Ovary (tissue), 10 donors: ENCODE measurements at places on chromosomes 2 and 18. TPM values are rescaled to one million over a fixed set of nuclear protein-coding genes. Genes with fewer than 3 reads are reported as not detected.

GRCh38 chr2:45343251-45344017 lies 267.6 kb downstream of the SRBD1 start:
- DNase-seq: no peak

DNA sequence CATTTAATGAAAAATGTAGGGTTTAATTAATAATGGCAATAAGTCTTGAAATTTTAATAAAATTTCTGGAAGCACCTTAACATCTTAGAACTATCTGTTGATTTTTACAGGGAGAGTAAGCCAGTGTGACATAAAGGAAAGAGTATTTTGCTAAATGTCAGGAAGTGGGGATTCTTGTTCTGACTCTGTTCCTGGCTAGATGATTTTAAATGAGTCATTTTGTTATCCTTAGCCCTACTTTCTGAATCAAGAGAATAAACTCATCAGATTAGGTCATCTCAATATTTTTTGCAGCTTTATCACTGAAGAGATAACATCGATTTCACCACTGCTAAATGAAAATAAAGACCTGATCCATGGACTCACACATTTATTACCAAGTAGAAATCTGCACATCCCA lies 377.5 kb upstream of the CYRIA start:
- DNase-seq: no peak

DNA sequence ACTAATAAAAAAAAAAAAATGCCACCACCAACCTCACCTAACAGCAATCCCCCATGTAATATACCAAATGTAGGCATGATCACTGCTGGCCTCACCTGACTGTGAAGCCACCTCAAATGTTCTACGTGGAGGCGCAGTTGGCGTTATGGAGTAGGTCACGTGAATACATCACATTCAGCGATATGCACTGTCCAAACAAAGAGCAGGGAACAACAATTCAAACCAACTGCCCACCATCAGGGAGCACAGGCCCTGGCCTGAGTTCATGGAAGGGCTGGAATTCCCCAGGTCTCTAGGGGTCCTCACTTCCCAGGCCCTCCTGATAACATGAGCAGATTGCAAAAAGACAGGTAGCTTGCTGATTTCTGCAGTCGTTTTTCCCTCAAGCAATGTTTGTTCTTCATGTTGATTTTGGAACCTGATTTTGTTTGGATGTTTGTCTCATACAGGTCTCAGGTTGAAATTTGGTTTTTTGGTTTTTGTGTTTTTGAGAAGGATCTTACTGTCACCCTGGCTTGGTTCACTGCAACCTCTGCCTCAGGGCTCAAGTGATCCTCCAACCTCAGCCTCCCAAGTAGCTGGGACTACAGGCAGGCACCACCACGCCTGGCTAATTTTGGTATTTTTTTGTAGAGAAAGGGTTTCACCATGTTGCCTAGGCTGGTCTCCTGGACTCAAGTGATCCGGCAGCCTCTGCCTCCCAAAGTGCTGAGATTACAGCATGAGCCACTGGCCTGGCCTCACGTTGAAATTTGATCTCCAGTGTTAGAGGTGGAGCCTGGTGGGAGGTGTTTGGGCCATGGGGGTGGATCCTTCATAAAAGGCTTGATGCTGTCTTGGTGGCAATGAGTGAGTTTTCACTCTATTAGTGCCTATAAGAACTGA lies 15.5 kb downstream of the TBC1D8 start:
- DNase-seq: no peak

DNA sequence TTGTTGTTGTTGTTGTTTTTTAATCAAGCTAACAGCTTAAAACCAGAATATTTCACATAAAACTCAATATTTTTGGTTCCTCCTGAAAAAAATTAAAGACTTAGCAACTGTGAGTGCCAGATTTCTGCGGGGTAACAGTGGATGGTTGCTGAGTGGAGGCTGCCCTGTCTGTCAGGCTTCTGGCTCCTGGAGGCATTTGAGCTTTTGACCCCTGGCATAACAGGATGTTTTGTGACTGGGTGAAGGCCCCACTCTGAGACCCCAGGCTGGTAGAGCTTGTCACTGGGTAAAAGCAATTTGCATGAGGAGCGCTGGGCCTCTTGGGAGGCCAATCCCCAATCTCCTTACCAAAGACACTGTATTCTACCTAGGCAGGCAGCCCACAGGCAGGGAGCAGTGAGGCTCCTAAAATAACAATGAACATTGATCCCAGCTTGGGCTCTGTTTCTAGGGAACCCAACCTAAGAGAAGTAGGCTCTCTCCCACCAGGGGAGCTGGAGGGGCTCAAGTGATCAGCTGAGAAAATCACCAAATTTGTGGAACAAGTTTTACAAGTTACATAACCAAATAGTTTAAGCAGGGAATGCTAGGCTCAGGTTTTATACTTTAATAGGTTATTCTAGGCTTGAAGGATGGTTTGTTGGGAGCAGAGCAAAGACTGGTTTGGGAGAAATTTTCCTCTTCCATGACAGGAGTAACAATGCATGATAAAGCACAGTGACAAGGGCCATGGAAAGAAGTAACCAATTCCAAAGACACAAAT lies 5.9 kb upstream of the SPRED2 start:
- no peak for DNase-seq

DNA sequence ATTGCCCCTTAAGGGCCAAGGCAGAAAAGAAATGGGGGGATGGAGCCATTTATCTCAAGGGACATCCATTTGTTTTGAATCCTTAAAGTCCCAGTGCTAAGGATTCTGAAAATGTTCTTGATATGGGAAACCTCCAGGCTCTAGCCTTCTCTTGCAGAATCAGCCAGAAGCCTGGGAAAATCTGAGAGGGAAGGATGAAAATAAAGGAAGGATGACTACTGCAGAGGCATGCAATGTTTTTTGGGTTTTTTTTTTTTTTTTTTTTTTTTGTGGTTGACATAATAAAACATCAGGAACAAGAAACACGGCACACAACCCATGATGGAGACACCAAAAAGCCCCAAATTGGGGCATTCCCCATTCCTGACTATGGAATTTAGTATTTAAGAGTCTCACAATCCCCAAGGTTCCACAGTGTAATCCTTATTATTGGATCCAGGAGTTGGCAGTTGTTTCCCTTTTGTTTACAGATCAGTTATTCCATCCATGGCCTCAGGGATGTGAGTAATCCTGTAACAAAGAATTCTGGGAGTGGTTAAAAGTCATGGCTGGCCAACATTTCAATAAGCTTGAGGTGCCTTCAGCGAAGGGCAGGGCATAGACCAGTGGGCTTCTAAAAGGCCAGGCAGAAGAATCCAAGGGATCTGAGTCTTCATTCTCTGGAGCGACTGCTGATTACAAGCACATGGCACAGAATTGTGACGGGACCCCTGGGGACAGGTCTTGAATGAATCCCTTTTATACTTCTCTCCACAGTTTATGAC lies 337.5 kb downstream of the GULP1 start:
- no peak for DNase-seq

DNA sequence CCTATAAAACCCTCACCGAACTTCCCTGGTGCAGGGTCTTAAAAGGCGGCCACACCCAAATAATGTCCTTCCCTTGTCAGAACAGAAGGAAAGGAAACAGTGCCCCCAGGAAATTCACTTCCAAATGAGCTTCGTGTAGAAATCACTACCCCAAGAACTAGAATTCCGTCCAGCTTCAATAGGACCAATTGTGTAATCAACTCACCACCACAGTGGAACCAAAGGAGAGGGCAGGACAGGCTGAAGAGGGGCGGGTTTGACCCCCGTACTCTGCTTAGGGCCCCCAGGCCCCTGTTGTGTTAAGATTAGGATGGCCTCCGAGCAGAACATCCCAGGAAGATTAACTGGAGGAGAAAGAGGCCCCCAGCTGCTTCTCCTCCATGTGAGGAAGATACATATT lies 24.1 kb downstream of the GPR35 start:
- DNase-seq: no peak

- no peak for DNase-seq
Observed at GRCh38 chr2:214297423-214297822, 113.4 kb upstream of the VWC2L start.

DNA sequence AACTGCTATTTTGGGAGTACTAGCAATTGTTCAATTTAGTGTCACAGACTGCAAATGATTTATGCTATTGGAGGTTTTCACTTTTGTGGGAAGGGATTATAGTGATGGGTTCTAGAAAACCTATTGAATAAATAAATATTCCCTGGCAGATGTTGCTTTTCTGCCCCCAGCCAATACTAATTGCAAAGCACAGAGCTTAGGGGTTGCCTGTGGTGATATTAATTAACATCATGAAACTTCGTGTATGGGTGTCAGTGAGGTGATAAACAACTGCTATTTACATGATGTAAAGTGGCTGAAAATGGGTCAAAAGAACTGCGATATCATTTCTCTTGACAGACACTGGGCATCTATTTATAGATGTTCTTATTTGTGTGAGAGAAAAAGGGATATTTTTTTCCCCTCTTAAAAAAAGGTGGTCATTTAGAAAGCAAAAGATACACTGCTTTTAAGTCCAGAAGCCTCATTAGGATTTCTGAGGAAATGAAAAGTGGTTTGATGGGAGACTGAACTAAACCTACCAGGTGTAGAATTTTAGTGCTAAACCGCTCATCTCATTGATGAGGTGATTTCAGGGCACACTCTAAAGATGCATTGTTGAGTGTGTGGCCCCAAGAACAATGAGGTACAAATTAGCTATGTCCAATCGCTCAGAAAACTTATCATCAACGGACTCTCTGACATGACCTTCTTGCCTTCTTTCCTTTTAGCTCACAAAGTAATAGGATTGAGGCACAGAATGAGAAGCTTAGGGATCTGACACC lies 116.7 kb upstream of the CHST9 start:
- no peak for DNase-seq

GRCh38 chr2:242058116-242058680 lies 188.7 kb downstream of the RTP5 start:
- DNase-seq: no peak

DNA sequence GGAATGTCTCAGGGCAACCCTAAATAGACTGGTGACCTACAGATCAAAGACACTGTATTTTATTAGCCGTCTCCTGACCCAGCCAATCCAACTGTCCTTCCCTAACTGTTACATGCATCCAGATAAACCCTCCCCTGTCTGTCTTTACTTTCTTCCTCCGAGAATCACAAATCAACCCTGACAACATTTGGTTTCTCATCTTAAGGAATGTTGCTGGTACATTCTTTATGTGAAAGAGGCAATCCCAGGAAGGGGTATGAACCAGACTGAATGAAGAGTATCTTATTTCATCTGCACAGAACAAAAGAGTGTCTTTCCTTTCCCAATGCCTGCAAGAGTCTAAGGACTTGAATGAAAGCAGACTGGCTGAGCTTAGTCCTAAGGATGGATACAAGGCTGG lies 113.9 kb upstream of the LTBP1 start:
- no peak for DNase-seq

DNA sequence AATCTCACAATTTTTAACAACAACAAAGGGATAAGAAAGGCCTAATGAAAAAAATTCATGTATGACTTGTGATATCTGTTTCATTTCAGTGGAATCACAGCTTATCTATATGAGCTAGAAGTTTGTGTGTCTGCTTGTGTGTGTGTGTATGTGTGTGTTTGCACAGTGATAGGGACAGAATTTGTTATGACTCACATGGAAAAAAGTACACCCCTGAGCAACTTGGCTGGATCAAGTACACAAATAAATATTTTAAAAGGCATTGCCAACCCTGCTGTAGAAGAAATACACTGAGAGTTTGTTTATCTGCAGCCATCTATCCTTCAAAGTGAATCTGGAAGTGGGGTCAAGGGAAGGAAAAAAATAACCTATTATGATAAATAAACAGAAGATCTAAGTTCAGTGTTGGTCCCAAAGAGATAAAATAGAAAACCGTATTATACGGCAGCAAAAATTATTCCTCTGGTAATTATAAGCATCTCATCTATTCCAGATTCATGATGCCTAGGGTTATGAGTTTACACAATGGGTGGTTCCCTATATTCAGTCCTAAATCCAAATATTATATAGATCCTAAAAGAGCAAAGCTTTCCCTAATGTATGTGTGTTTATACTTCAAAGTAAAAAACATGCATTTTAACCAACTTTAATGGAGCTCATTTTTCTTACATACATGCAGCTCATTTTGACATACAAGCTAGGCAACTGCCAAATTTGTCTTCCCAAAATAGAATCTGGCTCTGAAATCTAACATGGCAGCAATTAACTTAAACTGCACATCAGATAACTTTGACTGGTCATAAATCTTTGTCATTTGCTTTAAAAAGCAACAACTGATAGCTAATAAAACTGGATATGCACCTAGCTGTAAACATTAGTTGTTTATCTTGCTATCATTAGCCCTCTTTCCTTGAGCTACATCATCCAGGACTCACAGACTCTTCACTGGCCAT lies 420.6 kb downstream of the IRS1 start:
- DNase-seq: no peak

DNA sequence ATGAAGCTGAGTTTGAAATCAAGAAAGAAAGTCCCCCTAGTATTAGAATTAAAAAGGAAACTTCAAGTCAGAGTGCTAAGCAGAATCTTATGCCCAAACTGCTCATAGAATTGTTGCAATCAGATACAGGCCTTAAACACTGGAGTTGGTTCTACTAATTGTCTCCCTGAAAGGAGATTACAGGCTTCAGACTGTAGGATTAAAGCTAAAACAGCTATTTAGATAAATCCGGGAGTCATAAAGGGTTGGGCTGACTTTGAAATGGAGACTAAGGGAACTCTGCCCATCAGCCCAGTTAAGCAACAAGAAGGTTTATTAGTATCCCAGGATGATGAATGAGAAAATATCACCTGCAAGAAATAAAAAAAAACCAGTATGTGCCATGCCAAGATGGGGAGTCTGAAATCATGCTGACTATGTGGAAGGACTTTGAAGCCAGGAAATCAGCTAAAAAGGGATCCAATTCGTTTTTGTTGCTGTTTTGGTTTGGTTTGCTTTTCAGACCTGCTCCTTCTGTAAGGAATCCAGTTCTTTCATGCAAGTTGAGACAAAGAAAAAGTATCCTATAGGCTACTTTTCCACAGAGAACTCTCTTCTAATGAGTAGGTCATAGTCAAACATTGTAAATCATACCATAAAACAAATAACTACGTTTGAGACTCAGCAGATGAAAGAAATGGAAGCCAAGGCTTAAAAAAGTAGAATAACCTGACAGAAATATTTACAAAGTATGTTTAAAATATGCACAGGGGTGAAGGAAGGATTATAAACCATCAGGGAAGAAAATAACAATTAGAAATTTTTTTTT lies 37.6 kb upstream of the MSTN start:
- no peak for DNase-seq

- no peak for DNase-seq
Observed at GRCh38 chr2:112916145-112916571, 5.2 kb downstream of the IL37 start.

GRCh38 chr2:188663301-188663700 lies 310.9 kb upstream of the COL3A1 start:
- DNase-seq: no peak

DNA sequence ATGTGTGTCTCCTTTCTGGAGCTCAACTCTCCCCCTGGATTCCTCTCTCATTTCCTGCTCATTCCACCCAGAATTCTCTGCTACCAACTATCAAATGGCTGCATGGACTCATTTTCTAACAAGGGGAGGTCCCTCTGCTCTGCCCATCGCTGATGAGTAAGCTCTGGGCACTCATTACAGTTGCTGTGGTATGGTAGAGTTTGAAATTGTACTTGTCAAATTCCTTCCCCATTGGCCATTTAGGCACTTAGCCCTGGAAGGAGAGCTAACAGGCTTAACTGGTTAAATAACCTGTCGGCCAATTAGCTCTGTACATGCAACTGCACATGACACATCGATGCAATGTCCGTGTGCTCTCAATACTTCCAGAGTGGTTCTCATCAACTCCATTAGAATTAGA lies 20.4 kb downstream of the COL6A3 start:
- DNase-seq: no peak

GPR35 gene
- total RNA-seq: 2.4 TPM

KIDINS220 gene
- 78.7 TPM for total RNA-seq

NOSTRIN gene
- total RNA-seq: 29.8 TPM

CD8B2 gene
- total RNA-seq: not detected

HOXD12 gene
- total RNA-seq: not detected

SKA1 gene
- 0.71 TPM for total RNA-seq

TMEM247 gene
- total RNA-seq: not detected

COBLL1 gene
- total RNA-seq: 40.9 TPM
